ENCODE measurements at places on chromosomes 16 and 17.

GRCh38 chr16:27243725-27244362, 24.7 kb downstream of the NSMCE1 start:
- peaks cover 10% of the 10 kb centered on the region for H3K4me1 ChIP-seq
- no peak overlapping the region for H3K27ac ChIP-seq
- no peaks in the 10 kb centered on the region for H3K27me3 ChIP-seq
- no peak for DNase-seq
- no peaks in the 10 kb centered on the region for H3K36me3 ChIP-seq
- H3K4me3 ChIP-seq: no peak overlapping the region

- H3K27me3 ChIP-seq: no peaks in the 10 kb centered on the region
- H3K27ac ChIP-seq: no peak overlapping the region
- no peak for DNase-seq
- H3K4me1 ChIP-seq: peaks cover 1% of the 10 kb centered on the region
- H3K4me3 ChIP-seq: no peak overlapping the region
Observed at GRCh38 chr17:4623249-4623648, 18.2 kb downstream of the ALOX15 start.

DNA sequence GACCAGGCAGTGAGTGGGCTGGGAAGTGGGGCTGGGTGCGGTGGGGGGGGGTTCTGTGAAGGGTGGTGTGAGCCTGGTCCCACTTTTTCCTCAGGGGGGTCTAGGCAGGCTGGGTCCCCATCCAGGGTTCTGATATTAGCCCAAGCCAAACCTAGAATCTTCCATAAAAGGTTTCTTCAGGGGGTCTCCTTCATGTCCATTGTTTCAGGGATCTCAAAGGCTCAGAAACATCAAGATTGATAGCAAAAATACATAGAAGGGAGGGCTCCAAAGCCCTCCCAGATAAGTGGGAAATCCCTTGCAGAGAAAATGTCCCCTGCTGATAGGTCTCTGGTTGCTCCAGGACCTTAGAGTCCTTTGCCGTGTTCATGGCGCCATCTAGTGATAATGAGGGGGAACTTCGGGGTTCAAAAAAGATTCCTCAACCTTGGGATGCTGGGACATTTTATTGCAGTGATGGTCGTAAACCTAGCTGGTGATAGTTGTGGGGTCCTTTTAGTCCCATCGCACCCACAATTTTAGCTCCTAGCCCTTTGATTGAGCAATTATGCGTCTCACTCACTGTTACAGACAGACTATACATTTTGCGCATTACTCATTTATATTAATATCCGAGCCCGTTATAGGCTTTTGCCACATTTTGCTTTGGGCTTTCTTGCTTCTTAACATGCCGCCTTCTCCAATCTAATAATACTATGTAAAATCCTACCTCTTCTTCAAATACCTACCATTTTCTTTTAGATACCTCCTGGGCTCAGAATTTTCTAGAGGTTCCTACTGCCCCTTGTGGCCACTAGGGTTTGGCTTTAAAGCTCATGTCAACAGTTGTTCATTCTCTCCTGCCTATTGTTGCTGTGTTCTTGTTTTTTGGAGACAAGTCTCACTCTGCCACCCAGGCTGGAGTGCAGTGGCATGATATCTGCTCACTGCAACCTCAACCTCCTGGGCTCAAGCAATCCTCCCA, 35.1 kb downstream of the IGF2BP1 start:
- H3K4me1 ChIP-seq: no peaks in the 10 kb centered on the region
- peak; percentile 83 for DNase-seq
- H3K27me3 ChIP-seq: no peaks in the 10 kb centered on the region
- peak overlapping the region; percentile 46 for H3K27ac ChIP-seq

GRCh38 chr17:17930674-17931073, 41.5 kb downstream of the TOM1L2 start:
- no peak overlapping the region for H3K4me3 ChIP-seq
- no peaks in the 10 kb centered on the region for H3K27me3 ChIP-seq
- no peaks in the 10 kb centered on the region for H3K36me3 ChIP-seq

GRCh38 chr17:72462814-72463213, 342.0 kb downstream of the SOX9 start:
- H3K36me3 ChIP-seq: no peaks in the 10 kb centered on the region
- H3K27ac ChIP-seq: no peak overlapping the region
- DNase-seq: no peak
- H3K4me3 ChIP-seq: no peak overlapping the region
- H3K27me3 ChIP-seq: no peaks in the 10 kb centered on the region
- H3K4me1 ChIP-seq: no peaks in the 10 kb centered on the region

DNA sequence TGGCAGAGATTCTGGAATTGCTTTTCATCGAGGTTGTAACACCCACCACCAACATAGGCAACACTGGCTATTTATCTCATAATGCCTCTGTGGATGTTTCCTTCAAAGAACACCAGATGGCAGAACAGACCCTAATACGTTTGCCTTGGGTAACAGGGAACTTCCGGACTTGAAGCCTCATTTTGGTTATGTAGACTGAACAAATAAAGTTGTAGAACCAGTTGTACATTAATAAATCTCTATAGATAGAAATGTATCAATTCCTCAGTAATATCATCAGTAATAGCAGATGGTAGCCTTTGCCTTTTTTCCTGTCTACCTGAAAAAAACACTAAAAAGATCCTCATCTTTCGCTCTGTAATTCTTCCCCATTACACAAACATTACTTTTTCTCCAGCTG, 25.9 kb upstream of the APOH start:
- no peaks in the 10 kb centered on the region for H3K4me1 ChIP-seq
- H3K4me3 ChIP-seq: no peak overlapping the region
- H3K27me3 ChIP-seq: no peaks in the 10 kb centered on the region
- H3K36me3 ChIP-seq: no peaks in the 10 kb centered on the region
- no peak overlapping the region for H3K27ac ChIP-seq
- peak; percentile 37 for DNase-seq

DNA sequence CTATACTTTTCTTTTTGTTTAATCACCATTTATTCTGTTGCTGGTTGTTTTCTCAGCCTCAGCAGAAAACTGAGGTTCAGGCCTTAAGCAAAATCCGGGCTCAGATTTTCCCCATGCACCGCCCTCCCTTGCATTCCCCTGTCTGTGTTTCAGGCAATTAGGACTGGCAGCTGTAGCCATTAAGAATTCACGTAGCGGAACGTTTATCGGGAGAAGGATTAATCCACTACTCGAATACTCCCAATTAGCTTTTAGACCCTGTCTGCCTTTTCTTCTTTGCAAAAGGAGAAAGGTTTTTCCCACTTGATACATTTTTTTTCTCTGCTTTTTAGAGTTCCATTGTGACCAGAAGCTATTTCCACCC, 173.1 kb downstream of the RPTOR start:
- H3K27ac ChIP-seq: peak overlapping the region; percentile 60
- no peak overlapping the region for H3K4me3 ChIP-seq
- DNase-seq: no peak
- H3K4me1 ChIP-seq: peaks cover 4% of the 10 kb centered on the region
- no peaks in the 10 kb centered on the region for H3K36me3 ChIP-seq
- no peaks in the 10 kb centered on the region for H3K27me3 ChIP-seq

- H3K27ac ChIP-seq: no peak within 1 kb of the TSS
- H3K27me3 ChIP-seq: no peaks in the 10 kb centered on the region
- peaks cover 60% of the 10 kb centered on the region for H3K36me3 ChIP-seq
Observed at GRCh38 chr17:42120770-42121769, at the start of gene KAT2A. KAT2A (minus strand) TSS chr17:42121367; CDS start chr17:42121304, 63 bp downstream.

- no peak for DNase-seq
- H3K27ac ChIP-seq: no peak overlapping the region
Observed at GRCh38 chr16:19507867-19508266, 14.0 kb downstream of the GDE1 start.

- no peak overlapping the region for H3K4me3 ChIP-seq
- DNase-seq: no peak
- H3K27ac ChIP-seq: no peak overlapping the region
- H3K4me1 ChIP-seq: peaks cover 11% of the 10 kb centered on the region
- no peaks in the 10 kb centered on the region for H3K27me3 ChIP-seq
Observed at GRCh38 chr17:65185668-65186382, 48.7 kb downstream of the RGS9 start.

DNA sequence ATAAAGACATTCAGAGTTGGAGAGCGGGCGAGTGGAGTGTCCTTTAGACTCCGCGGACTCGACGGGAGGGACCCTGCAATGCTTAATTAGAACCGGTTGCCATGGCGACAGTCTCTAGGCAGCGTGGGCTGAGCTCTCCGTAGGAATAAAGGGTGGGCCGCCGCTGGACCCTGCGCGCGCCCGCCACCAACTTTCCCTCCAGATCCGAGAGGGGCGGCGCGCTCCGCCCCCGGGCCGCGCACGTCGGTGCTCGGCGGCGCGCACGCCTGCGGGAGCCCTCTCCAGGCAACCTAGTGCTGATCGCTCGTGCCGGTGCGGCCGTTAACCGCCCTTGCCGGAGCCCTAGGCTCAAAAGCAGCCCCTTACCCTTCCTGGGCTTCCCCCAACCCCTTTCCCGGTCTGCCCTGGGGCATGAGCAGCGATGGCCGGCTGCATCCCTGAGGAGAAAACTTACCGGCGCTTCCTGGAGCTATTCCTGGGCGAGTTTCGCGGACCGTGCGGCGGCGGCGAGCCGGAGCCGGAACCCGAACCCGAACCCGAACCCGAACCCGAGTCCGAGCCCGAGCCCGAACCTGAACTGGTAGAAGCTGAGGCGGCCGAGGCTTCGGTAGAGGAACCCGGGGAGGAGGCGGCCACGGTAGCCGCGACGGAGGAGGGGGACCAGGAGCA, at the start of gene PPM1E:
PPM1E (plus strand) TSS at position 278 of the 669 bp plus-strand sequence.
- peak within 1 kb of the TSS; percentile 83 for H3K27ac ChIP-seq
- peak; percentile 97 for DNase-seq
- H3K4me3 ChIP-seq: peak within 1 kb of the TSS; percentile 96
- no peaks in the 10 kb centered on the region for H3K36me3 ChIP-seq
- no peaks in the 10 kb centered on the region for H3K4me1 ChIP-seq

- H3K27me3 ChIP-seq: no peaks in the 10 kb centered on the region
- H3K27ac ChIP-seq: no peak overlapping the region
- H3K4me3 ChIP-seq: no peak overlapping the region
- DNase-seq: no peak
- peaks cover 2% of the 10 kb centered on the region for H3K4me1 ChIP-seq
Observed at GRCh38 chr16:84341528-84342295, 26.6 kb upstream of the ATP2C2 start.

GRCh38 chr16:53219371-53219770, 164.6 kb downstream of the CHD9 start:
- no peak overlapping the region for H3K4me3 ChIP-seq
- H3K36me3 ChIP-seq: peaks cover 4% of the 10 kb centered on the region
- no peaks in the 10 kb centered on the region for H3K4me1 ChIP-seq
- no peaks in the 10 kb centered on the region for H3K27me3 ChIP-seq

- no peaks in the 10 kb centered on the region for H3K27me3 ChIP-seq
- H3K4me3 ChIP-seq: no peak overlapping the region
- no peak overlapping the region for H3K27ac ChIP-seq
- no peak for DNase-seq
Observed at GRCh38 chr17:8557176-8557806, 73.2 kb downstream of the MYH10 start.

- H3K4me3 ChIP-seq: no peak overlapping the region
- no peak for DNase-seq
- H3K27me3 ChIP-seq: no peaks in the 10 kb centered on the region
- H3K27ac ChIP-seq: no peak overlapping the region
Observed at GRCh38 chr16:80852261-80852872, 48.0 kb upstream of the CDYL2 start.

- peaks cover 43% of the 10 kb centered on the region for H3K27me3 ChIP-seq
- H3K4me1 ChIP-seq: peaks cover 4% of the 10 kb centered on the region
- no peak overlapping the region for H3K27ac ChIP-seq
- no peaks in the 10 kb centered on the region for H3K36me3 ChIP-seq
Observed at GRCh38 chr16:86824751-86825296, 246.5 kb downstream of the FOXL1 start.

- H3K27me3 ChIP-seq: peaks cover 2% of the 10 kb centered on the region
- peaks cover 21% of the 10 kb centered on the region for H3K4me1 ChIP-seq
- H3K36me3 ChIP-seq: peaks cover 55% of the 10 kb centered on the region
- peak overlapping the region; percentile 50 for H3K27ac ChIP-seq
- DNase-seq: no peak
Observed at GRCh38 chr16:75238132-75238852, 13.1 kb downstream of the BCAR1 start.

DNA sequence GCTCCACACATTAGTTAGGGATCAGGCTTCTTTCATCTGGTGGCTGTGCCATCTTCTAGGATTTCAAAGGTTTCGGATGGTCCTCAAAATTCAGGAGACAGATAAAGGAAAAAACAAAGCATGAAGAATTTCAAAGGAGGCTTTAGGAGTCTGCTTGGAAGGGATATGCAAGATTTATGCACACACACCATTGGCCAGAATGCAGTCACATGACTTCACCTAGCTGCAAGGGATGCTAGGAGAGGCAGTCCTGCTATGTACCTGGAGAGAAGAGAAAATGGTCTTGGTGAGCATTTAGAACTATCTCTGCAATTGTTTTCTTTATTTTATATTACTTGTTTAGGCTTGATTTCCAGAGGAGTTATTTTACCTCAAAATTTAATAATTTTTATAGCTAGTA, 174.6 kb downstream of the PCTP start:
- DNase-seq: no peak
- no peak overlapping the region for H3K4me3 ChIP-seq
- H3K4me1 ChIP-seq: no peaks in the 10 kb centered on the region
- no peaks in the 10 kb centered on the region for H3K27me3 ChIP-seq
- H3K27ac ChIP-seq: no peak overlapping the region

GRCh38 chr16:83989300-83989699, 21.3 kb downstream of the NECAB2 start:
- H3K4me1 ChIP-seq: peaks cover 5% of the 10 kb centered on the region
- H3K36me3 ChIP-seq: peaks cover 2% of the 10 kb centered on the region
- H3K27ac ChIP-seq: no peak overlapping the region
- no peak overlapping the region for H3K4me3 ChIP-seq
- DNase-seq: no peak

DNA sequence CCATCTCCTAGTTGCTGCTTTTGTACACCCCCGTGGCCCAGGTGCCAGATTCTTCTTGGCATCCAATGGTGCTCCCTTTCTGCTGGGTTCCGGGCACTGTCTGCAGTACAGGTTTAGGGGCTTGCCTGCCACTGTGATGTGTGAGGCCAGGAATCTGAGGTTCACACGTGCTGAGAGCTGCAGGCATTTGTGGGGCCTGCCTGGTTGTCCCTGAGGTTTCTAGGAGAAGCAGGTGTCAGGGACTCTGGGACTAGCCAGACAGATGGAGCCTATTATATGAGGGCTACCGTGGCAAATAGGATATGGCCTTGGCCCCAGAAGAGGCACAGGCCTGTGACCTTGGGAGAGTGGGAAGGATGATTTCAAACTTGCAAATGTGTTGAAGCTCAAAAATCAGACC, 29.3 kb downstream of the NDEL1 start:
- H3K4me3 ChIP-seq: no peak overlapping the region
- no peak for DNase-seq
- H3K27ac ChIP-seq: no peak overlapping the region
- H3K4me1 ChIP-seq: no peaks in the 10 kb centered on the region

DNA sequence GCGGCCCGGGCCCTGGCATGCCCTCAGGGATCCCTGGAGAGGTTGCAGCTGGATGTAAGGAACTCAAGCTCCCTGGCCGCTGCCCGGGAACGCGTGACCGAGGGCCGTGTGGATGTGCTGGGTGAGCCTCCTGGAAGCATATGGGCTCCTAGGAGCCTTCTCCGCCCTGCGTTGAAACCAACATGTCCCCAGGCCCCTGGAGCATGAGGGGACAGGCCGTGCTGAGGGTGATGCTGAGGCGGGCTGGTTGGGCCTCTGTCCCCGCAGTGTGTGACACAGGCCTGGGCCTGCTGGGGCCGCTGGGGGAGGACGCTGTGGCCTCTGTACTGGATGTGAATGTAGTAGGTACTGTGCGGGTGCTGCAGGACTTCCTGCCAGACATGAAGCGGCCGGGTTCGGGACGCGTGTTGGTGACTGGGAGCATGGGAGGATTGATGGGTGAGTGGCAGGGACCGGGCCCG, 5.7 kb upstream of the HSD17B1 start:
- DNase-seq: no peak
- no peaks in the 10 kb centered on the region for H3K27me3 ChIP-seq
- H3K4me3 ChIP-seq: no peak overlapping the region
- no peaks in the 10 kb centered on the region for H3K4me1 ChIP-seq

Measured in neuronal stem cell (in vitro differentiated cells).